ENCODE measurements at places on chromosomes 3 and 15.

DNA sequence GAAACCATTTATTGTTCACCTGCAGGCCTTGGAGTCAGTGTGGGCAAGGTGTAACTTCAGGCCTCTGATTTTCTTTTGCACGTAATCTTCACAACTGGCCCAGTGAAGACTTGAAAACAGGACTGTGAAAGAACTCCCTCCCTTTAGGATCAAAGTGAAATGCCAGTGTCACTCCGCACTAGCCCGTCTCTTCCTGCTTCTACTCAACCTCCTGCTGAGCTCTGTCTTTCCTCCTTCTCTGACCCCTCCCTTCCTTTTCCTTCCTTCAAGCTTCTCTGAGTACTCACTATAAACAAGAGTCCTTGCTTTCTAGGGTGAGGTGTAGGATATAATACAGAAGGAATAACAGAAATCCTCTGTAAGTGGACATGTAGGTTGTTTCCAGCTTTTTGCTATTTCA, 28.5 kb downstream of the TMEM41A start:
- no peak for DNase-seq

GRCh38 chr3:39082666-39083313, 24.6 kb downstream of the GORASP1 start:
- no peak for DNase-seq

GRCh38 chr3:150264561-150265279, 143.4 kb upstream of the TSC22D2 start:
- DNase-seq, result no peak

- no peak for DNase-seq
Measured at GRCh38 chr3:151391720-151392119, 7.2 kb upstream of the P2RY12 start.

GRCh38 chr3:145681181-145681580, 479.8 kb downstream of the PLOD2 start:
- no peak for DNase-seq

GRCh38 chr15:63226966-63227401, 37.6 kb downstream of the RAB8B start:
- DNase-seq, result no peak

GRCh38 chr3:44554626-44555592, at the start of gene ZKSCAN7:
Gene ZKSCAN7, plus strand, starts transcription at chr3:44555193. Its CDS starts 1,855 bp downstream, at chr3:44557048.
- peak; percentile 63 for DNase-seq

- DNase-seq, result no peak
Measured at GRCh38 chr15:59119625-59120024, 14.7 kb downstream of the CCNB2 start.

DNA sequence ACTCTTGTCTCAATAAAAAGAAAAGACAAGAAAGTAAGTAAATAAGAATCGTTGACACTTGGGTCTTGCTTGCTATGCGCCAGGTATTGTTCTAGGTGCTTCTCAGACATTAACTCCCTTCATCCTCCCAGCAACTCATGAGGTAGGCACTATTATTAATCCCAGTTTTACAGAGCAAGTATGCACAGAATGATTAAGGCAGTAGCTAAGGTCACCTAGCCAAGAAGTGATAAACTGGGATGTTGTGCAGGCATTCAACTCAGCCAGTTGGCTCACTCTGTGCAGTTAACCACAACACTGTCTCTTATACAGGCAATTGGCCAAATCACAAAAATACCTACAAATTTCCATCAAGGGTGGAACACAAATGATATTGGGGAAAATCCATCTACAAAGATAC, 1.7 kb upstream of the C3orf33 start:
- DNase-seq, result no peak

DNA sequence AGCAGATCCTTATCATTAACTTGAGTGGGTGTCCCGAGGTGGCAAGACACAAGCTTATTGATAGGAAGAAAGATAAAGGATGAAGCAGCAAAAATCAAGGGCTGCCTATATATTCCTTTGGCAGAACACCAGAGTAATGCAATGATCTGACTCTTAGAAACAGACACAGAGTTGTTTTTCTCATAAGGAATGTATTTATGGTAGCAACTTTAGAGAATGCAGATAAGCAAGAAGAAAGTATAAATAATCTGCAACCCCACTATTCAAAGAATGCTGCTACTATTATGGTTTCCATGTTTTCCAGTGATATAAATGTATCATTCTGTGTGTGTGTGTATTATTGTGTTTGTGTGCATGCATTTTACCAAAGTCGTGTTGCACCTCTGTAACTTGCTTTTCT, 208.3 kb downstream of the THSD4 start:
- DNase-seq, result no peak

DNA sequence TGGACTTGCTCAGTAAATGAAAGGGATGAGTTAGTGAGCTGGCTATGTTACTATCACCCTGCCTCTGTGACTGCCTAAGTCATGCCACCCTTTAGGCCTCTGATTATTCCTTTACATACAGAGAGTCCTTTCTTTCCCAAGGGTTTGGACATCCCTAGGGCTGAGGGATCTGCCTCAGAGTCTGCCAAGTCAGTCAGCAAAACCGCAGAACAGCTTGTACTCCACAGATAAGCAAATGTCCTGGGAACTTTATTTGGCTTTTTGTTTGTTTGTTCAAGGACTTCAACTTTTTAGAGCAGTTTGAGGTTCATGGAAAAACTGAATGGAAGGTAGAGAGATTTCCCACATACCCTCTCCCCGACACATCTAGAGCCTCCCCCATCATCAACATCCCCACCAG, 82.6 kb upstream of the TRIM42 start:
- DNase-seq, result no peak

DNA sequence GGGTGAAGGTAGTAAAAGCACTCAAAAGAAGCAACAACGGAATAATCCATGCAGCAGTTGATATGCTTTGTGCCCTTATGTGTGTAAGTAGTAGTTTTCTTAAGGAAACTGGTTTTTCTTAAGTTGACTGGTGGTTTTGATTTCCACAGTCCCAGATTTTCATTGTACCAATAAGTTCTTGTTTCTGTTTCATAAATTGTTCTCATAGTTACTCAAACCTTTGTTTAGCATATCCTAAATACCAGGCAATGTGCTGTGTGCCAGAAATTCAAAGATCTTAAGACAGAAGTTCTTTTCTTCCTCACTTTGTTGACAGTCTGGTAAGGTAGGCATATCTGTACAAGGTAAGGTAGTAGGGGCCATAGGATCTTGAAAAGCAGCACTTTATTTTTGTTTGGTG, 40.0 kb downstream of the DNAJC13 start:
- no peak for DNase-seq

DNA sequence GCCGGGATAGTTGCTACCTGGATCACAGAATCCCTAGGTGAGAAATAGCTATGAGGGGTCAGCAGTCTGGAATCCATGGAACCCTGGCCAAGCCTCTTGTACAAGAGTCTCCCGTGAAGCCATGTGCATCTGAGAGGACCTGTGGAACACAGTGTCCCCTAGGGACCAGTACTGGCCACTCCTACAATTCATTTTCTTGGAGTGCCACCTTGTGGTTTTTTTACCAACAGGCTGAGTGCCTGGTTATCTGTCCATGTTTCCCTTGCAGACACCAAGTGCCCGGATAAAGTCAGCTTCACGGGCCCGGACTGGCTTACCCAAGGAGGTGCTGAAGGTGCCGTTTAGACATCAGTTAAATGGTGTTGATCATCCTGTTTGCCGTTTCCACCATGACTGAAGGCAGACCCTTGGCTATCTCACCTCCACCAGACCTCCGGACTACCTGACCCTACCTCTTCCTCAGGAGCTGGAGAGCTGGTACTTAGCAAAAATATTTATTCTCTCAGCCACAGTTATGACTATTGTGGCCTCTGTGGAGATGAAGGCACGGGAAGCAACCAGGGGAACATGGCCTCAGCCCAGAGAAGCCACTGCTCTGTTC, 93.9 kb downstream of the RBPMS2 start:
- DNase-seq, result peak; percentile 38

DNA sequence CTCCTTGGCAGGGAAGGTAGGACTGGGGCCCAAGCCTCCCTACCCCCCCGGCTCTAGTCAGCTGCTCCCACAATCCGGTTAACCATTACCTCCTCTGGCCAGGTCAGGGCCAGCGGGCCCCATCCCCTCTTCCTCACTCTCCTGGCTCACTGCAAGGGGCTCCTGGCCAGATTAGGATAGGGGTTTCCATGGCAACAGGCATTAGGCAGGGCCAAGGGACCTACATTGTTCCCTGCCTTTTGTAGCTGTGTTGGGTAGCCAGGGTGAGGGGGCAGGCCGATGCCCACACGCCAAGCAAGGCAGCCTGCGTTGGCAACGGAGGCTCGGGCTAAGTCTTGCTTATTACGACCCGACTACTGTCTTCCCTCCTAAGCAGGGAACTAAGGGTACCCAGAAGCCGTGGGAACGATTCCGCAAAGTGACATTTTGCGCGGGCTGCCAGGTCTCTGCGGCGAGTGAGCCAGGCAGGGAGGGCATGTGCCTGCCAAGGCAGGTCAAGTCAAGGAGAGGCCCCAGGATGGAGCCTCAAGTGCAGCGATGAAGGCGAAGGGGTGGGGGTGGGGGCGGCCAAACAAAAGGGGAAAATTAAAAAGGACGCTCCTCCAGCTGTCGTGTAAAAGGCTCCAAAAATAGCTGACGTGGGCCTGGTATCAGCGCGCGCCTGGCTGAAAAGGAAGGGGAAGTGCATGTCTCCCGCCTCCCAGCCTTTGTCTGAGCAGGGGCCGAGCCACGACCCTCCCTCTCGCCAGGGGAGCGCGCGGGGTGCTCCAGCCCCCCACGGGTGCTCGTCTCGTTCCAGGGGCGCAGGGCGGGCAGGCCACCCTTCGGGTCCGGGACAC, 919 bp downstream of the IDH2 start:
- peak; percentile 39 for DNase-seq

- peak; percentile 44 for DNase-seq
Measured at GRCh38 chr15:62847900-62848489, 194.6 kb upstream of the TPM1 start.

DNA sequence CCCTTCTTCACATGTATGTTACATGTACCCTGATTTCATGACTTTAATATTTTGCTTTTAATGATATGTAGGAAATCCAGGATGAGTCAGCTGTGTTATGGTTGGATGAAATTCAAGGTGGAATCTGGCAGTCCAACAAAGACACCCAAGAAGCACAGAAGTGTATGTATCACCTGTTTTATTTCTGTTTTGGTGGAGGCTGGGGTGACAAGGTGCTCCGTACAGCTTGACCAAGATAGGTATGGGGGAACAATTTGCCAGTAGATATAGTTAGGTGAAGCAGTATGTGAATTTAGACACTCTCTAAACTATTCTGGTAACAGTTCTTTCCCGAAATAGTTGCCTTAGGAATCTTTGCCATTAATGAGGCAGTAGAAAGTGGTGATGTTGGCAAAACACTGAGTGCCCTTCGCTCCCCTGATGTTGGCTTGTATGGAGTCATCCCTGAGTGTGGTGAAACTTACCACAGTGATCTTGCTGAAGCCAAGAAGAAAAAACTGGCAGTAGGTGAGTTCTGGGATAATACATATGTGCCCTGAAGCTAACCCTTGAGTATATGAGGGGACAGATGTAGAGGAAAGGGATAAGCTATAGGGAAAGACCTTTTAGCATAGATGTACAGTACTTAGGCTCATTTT, 63.7 kb upstream of the CRTC3 start:
- no peak for DNase-seq

DNA sequence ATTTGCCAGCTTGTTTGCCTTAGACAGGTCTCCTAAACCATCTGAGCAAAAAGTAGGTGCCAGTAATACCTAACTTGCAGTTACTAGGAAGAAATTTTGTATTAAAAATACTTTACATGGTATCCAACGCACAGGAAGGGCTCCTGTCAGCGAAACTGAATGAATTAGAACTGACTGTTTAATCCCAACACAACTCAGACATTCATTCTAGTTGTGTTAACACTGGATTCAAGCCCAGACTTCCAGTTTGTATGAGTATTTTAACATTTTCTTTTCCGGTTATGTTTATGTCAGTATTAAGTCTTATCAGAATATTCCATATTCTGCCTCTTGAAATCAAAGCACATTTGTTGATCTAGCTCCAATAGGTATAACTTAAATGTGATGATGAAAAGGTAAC, 82.0 kb upstream of the SOX2 start:
- DNase-seq, result no peak

DNA sequence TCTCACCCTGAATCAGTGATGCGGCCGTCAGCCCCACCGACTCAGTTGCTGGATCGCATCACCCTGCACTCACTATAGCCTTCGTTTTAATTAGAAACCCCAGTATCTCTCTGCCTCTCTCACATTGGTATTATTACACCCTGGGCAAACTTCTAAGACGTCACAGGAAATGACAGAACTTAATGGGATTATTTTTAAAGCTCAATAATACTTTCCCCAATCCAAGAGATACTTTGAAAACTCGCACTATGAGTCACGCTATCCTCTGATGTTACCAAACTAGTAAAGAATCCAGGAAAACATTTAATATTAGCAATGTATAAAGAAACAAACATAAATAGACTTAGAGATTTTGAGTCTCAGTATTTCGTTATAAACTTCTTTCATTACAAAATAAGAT, 36.6 kb downstream of the RUBCN start:
- no peak for DNase-seq

GRCh38 chr3:185270262-185270955, 16.6 kb upstream of the EHHADH start:
- DNase-seq, result peak; percentile 28

- no peak for DNase-seq
Measured at GRCh38 chr3:112097378-112097777, 11.2 kb downstream of the C3orf52 start.

GRCh38 chr3:136994772-136995516, 37.2 kb downstream of the IL20RB start:
- DNase-seq, result no peak

GRCh38 chr3:42635111-42635510, 18.4 kb upstream of the ZBTB47 start:
- DNase-seq, result no peak

DNA sequence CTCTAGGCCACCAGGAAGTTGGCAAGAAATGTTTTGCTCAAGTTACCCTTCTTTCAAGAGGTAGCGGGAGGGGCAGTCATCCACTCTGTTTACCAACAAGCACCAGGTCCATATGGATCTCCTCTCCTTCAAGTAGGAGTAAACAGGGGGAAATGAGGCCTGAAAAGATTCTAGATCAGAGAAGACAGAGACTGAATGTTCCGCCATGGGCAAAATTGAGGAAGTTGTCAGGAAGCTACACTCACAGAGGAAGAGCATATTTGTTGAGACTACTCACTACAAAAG, 81.6 kb downstream of the KLF15 start:
- no peak for DNase-seq

GRCh38 chr15:85477061-85477460, 96.7 kb downstream of the AKAP13 start:
- DNase-seq, result no peak

- no peak for DNase-seq
Measured at GRCh38 chr3:18402239-18402799, 22.8 kb downstream of the SATB1 start.

GRCh38 chr15:67186688-67187087, 67.8 kb downstream of the AAGAB start:
- DNase-seq, result no peak

GRCh38 chr3:146501752-146502151, 32.4 kb upstream of the PLSCR2 start:
- no peak for DNase-seq

- no peak for DNase-seq
Measured at GRCh38 chr3:188686324-188686723, 485.4 kb upstream of the TPRG1 start.

- DNase-seq, result no peak
Measured at GRCh38 chr15:43919540-43920253, 92.9 kb downstream of the WDR76 start.

Data from neural crest cell (in vitro differentiated cells).